ENCODE measurements at places on chromosomes 11 and 22.

GRCh38 chr11:15099267-15099666 lies 15.5 kb upstream of the INSC start:
- DNase-seq: no peak

- no peak for DNase-seq
These were observed 7.4 kb downstream of the MCM5 start for GRCh38 chr22:35407362-35407761.

GRCh38 chr22:47965066-47965465 lies 1202.6 kb downstream of the TBC1D22A start:
- no peak for DNase-seq

DNA sequence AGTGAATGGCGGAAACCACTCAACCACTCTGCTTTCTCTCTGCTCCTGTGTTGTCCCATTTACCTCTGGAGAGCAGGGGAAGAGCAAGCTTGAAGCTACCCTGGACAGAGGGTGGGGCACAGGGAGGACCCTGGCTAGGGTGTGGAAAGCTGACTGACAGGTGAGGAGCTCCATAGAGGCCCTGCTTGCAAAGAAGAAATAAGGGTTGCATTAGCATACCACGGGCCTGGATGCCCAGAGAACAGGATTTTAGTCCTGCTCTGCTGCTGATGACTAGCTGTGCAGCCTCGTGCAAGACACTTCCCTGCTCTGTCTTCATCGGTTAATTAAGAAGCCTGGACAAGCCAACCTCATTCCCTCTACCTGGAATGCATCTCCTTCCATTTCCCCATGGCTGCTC lies 135.0 kb downstream of the BUD13 start:
- no peak for DNase-seq

DNA sequence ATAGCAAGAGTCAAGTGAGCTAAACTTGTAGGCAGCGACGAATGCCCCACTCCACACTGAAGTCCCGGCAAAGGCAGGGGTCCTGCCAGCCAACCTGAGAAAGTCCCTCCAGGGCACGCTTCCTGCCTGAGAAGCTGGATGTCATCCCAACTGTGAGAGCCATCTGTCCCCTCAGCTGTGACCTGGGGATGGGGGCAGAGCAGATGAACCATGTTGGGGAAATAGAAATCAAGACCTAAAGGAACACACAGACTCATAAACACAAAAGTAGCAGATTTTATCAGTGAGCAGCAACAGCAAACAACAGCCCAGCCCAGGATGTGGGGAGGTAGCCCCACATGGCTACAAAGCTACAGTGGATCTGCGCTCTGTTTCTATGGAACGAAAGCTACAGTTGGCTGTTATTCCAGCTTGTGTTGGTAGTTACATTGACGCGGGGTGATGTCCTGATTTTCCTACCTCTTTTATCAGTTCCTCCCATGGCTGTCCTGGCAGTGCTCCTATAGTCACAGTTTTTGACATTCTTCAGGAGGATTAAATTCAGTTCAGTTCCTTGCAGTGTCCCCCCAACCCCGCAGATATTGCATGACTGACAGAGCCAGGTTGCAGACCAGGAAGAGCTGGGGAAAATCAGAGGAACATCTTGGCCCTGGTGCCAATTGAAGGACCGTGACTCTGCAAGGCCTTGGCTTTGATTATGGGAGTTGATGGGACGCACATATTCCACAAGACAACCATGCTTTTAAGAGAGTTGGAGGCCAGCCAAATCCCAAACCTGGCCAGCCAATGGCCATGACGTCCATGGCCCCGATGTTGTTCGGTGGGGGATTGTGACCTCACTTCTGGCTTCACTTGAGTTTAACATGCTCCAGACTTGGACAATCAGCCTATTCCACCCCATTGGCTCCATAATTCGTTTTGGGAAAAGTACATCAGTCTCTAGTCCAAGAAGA lies 14.6 kb downstream of the MRGPRD start:
- DNase-seq: no peak

DNA sequence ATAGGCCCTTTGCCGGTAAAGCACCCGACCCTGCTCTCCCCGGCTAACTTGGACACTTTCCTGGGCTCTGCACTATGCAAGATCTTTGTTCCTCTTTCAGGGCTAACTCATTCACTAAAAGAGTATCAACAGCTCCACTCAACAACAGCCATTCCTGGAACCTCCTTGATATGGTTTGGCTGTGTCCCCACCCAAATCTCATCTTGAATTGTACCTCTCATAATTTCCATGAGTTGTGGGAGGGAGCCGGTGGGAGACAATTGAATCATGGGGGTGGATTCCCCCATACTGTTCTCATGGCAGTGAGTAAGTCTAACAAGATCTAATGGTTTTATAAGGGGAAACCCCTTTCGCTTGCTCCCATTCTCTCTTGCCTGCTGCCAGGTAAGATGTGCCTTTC lies 330.0 kb downstream of the TENM4 start:
- DNase-seq: no peak

GRCh38 chr11:123407996-123408597 lies 22.0 kb upstream of the GRAMD1B start:
- no peak for DNase-seq

DNA sequence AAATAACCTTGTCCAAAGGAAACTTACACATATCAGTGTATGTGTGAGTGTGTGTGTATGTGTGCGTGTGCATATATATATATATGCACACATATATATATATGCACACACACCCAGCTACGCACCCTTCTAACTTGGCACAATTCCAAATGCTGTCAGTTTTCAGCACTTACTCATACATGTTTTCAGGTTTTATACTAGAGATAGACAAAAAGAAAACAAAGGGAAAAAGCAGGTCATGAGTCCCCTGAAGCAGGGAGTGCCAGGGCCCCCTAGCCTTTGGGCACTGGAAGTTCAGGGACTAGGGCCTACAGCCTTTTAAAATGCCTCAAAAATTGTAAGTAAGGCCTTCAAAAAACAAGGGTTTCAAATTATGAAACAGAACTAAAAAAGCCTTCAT lies 265.4 kb downstream of the CADM1 start:
- DNase-seq: no peak

DNA sequence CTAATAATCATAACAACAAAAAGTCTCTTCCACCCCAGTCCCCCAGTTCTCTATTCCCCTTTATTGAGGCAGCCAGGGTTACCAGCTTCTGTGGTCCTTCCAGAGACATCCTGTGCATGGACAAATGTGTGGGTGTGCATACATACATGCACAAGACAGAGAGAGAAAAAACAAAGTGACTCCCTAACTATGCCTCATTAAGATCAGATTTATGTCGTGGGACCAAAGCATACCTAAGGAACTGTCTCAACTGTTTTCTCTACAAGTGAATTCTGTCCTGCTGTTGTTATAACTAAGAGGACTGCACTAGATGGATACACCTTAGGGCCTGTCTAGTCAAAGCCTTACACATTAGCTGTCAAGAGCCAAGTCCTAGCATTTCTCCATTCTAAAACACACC lies 106.7 kb downstream of the MRTFA start:
- no peak for DNase-seq

All from stimulated activated CD8-positive, alpha-beta memory T cell treated with anti-CD3 and anti-CD28 coated beads, Interleukin-4, amount 100 ng/mL, for 1 hour (primary cell).